Activated CD4-positive, alpha-beta T cell treated with anti-CD3 and anti-CD28 coated beads, Interleukin-2, amount 50 U/mL, for 1 hour (primary cell): ENCODE measurements at places on chromosomes 2 and 18.

DNA sequence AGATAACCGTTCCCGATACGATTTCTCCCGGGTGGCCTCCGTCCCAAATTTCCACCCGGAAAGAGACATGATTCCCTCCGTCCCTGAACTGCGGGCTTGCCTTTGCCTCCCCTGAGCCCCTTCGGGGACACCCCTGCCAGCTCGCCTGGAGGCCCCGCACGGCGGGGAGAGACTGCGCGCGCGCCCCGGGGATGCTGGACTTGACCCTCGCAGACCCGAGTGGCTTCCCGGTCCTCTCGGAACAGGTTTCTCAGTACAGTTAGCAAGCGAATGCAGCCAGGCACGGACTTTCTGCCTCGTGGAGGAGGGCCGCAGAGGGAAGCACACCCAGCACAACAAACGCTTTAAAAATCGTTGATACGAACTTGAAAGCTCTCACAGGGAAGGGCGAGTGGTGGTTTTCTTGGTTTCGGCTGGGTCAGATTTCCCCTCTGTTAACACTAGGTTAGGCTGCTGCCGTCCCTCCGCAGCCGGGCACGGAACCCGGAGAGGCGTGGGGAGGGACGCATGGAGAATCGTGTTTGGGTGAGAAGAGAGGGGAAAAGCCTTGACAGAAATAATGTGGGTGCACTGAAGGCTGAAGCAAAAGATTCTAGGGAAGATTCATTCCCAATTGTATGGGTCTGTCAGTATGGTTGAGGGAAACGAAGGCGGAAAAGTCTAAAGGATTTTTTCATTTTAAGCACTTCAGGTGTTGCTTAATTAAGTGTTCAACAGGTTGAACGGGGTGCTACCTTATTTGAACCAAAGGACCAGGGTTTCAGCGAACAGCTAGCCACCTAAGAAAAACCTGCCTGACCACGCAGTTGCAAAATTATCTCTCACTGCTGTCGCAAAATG is 916 bp downstream of the TNFRSF11A start:
- peak; percentile 15 for DNase-seq

- DNase-seq, result no peak
Observed at GRCh38 chr2:170601489-170601888, 113.6 kb upstream of the SP5 start.

GRCh38 chr18:77784759-77785379 is 535.2 kb downstream of the GALR1 start:
- no peak for DNase-seq

- DNase-seq, result no peak
Observed at GRCh38 chr2:69570474-69570873, 73.1 kb downstream of the AAK1 start.

DNA sequence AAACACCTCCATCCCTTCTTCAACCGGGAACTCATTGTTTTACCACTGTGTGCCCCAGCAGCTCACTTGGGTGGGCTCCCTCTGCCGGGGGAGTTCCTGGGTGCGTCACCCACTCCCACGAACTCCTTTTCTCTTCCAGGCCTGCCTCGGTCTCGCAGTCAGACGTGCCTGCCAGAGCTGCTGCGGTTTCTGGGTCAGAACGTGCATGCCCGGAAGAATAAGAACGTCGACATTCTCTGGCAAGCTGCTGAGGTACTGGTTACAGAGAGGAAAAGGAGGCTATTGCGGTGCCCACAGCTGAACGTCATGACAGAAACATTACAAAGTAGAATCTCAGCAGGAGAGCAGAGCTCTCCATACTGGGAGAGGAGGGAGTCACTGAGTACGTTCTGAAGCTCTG is 35.6 kb downstream of the COA5 start:
- DNase-seq, result no peak

DNA sequence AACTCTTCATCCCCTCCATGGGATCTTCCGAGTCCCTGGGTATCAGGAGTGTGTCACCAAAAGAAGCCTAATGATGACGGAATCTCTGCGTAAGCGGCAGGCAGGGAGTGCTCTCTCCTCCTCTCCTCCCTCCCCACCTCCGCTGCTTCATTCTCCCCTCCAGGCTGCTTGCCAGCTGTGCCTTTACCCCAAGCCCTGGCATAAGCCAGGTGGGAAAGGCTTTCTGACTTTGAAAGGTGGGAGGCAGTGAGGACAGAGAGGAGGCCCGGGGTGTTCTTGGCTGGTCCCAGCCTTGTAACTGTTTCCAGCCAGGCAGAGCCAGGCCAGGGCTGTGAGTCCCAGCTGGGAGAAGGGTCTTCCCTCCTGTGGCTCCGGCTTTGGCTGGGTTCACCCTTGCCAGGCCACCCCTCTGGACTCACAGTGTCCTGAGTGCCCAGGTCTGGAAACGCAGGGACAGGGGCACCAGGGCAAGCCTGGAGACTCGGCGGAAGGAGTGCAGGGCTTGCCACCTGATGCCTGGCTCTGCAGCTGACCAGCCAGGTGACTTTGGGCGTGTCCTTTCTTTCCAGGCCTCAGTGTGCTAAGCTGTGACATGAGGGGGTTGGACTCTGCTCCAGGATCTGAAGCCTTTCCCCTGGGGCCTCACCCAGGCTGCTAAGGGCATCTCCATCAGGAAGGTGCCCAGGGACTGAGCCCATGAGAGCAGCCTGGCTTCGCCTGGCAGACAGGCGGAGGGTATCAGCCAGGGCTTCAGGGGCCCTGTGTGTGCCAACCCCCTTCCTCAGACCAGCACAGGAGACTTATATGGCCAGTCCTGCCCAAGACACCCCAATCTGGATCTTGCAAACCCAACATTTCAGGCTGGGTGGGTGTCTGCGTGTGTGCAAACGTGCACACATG is 32.7 kb upstream of the HPCAL1 start:
- no peak for DNase-seq

GRCh38 chr18:11522992-11523391 is 86.4 kb upstream of the SLC35G4 start:
- no peak for DNase-seq

GRCh38 chr2:152696476-152696875 is 20.8 kb downstream of the PRPF40A start:
- no peak for DNase-seq

DNA sequence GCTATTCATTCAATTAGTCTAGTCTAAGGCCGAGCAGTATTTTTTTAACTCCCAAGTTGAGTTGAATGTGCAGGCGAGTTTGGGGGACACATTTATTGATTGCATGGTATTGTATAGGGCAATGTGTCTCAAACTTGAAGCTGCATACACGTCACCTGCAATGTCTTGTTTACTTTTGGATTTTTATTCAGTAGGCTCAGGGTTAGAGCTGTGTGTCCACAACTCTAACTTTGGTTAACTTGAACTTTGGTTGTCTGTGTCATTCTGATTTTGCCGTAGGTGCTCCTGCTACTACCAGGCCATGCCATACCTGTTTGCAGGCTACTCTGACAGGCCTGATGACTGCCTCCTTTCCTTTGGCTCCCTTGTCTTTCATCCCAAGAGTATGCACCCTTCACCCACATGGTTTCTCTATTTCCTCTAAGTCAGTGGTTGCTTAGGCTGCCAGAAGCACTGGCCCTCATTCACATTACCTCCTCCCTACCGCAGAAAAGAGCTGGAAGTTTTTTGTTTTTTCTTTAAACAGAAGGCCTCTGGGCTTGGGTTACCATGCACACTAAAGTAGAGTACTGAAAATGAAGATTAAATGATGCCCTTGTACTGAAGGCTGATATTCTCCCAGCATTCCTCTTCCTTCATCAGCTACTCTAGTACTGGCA is 219.4 kb upstream of the SPOPL start:
- no peak for DNase-seq

DNA sequence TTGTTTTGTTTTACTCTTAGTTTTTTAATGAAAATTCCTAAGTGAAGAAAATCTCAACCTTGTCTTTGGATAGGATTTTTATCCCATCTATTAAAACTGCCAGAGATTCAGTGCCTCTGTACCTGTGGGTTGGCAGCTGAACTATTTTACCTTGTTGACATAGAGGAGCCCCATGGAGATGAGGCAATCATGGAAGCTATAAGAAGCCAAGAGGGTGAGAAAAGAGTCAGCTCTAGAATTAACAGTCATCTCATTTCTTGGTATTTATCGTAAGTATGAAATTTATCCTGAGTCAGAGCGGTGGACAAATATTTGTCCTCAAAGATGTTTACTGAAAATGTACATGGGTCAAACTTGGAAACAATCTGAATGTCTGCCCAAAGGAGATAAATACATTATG is 35.8 kb upstream of the PGAP1 start:
- DNase-seq, result no peak

DNA sequence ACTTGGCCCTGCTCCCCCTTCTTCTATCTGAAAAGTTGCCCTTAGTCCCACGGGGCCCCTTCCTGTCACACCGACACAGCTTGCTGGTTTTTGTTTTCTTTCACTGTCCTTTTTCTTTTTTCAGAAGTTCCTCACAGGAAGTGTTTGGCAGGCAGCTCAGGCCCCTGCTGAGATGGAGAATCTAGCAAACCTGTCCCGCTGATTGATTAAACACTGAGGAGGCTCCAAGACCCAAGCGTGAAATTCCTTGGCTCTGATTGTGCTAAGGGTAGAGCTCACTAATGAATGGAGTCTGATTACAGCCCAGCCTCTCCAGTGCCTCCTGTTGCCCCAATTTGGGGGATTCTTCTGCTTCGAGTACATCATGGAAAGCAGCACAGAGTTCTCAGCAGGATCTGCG is 365.9 kb upstream of the MEX3C start:
- no peak for DNase-seq

GRCh38 chr2:134884435-134884834 is 34.2 kb upstream of the CCNT2 start:
- no peak for DNase-seq

GRCh38 chr18:75869162-75869561 is 441.7 kb upstream of the SMIM21 start:
- DNase-seq, result no peak

DNA sequence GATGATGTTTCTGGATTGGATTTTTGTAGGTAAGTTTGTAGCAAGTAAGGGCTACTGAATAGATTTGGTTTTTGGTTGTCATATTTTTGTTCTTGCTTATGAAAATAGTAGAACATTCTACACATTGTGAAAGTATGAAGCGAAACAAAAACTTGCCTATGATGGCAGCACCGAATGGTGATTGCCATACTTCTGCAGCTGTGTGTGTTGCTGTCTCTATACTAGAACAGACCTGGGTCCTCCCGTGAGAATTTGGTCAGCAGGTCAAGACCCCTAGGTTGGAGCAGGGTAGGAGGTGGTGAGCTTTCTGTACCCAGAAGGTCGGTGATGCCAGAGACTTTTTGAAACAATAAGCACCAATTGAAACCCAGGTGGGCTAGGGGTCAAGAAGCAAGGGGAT is 322.6 kb downstream of the PRKCE start:
- no peak for DNase-seq

DNA sequence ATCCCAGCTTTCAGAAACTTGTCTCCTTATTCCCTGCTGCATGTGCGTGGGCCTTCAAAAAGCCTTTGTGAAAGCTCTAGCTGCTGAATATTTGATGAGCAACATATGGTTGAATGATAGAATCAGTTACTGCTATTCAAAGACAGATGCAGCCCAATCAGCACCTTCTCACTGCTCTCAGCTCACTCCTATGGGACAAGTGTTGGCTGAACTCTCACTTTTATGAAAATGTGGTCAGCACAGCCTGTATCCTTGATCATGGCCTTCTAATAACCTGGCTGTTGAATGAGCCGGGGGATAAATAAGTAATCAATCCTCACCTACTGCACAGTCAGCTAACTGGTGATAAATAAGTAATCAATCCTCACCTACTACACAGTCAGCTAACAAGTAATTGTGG is 103.2 kb downstream of the PIEZO2 start:
- DNase-seq, result no peak

DNA sequence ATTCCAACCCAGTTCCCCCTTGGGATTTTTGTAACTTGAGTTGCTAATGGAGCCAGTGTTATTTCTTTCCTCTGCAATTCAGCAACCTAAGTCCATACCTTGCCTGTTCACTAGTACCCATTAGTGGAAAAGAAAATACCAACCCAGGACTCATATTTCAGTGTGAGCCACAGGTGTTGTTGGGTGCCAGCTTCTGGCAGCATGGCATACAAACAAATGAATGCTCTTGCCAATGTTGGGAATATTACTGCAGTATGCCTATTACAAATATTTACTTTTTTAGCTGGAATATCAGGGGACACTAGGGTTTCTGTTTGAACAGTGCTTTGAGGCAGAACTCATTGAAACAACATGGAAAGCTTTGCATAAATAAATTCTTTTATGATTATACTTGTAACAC is 130.2 kb downstream of the NCKAP5 start:
- no peak for DNase-seq

DNA sequence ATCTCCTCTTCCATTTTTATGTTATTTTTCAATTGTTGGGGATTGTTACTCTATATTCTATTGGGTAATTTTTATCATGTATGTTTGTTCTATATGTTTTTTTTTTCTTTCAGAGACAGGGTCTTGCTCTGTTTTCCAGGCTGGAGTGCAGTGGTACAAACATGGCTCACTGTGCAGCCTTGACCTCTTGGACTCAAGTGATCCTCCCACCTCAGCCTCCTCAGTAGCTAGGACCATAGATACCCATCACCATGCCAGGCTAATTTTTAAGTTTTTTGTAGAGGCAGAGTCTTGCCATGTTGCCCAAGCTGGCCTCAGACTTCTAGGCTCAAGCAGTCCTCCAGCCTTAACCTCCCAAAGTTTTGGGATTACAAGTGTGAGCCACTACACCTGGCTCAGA is 88.7 kb downstream of the TTC27 start:
- no peak for DNase-seq

GRCh38 chr2:232611559-232612218 is 21.7 kb upstream of the EFHD1 start:
- DNase-seq, result peak; percentile 65

GRCh38 chr2:231189171-231189530 is 9.3 kb upstream of the ARMC9 start:
- DNase-seq, result no peak

GRCh38 chr2:41791523-41791922 is 256.3 kb upstream of the PKDCC start:
- no peak for DNase-seq

GRCh38 chr2:45047301-45047700 is 38.0 kb upstream of the SIX2 start:
- DNase-seq, result no peak

DNA sequence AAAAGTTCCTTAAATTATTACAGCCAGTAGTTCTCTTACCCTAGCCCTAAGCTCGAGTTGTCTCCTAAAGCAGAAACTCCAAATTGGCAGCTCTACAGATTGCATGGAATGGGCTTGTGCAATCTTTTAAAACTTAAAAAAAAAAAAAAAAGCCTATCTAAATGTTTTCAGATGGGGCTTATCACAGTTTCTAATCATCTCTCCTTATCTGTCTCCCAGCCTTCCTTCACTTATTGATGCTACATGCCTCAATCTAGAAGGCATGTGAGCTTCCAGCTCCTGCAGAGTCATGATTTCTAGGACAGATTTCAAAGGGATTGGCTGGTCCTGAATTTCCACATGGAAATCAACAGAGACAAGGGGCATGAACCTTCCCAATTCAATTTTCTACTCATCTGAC is 33.1 kb upstream of the PELI1 start:
- no peak for DNase-seq

- DNase-seq, result no peak
Observed at GRCh38 chr18:48709371-48710062, 170.7 kb downstream of the CTIF start.

GRCh38 chr2:88636026-88636425 is 8.8 kb upstream of the EIF2AK3 start:
- DNase-seq, result no peak
